ENCODE measurements at places on chromosomes 6 and 20.
A peak's percentile ranks its signal among the peaks of the same experiment; 100 is the strongest.

- no peak for DNase-seq
Measured at GRCh38 chr20:1035466-1035865, 33.4 kb upstream of the RSPO4 start.

- no peak for DNase-seq
Measured at GRCh38 chr6:139994998-139995397, 620.5 kb upstream of the CITED2 start.

GRCh38 chr6:7047966-7048365 lies 59.8 kb upstream of the RREB1 start:
- peak; percentile 85 for DNase-seq

GRCh38 chr6:98487612-98488011 lies 346.8 kb upstream of the POU3F2 start:
- no peak for DNase-seq

- DNase-seq = no peak
Measured at GRCh38 chr6:117505311-117505710, 22.8 kb downstream of the DCBLD1 start.

GRCh38 chr20:48277266-48277665 lies 492.0 kb upstream of the SULF2 start:
- DNase-seq = no peak

- DNase-seq = peak; percentile 64
Measured at GRCh38 chr6:108497883-108498282, 62.8 kb upstream of the FOXO3 start.

- peak; percentile 63 for DNase-seq
Measured at GRCh38 chr6:129490521-129491255, 219.3 kb downstream of the ARHGAP18 start.

Data from hematopoietic multipotent progenitor cell treated with erythropoietin and hydrocortisone succinate and interleukin-3 and kit ligand, for 8 days (in vitro differentiated cells).